Mesothelial cell of epicardium (in vitro differentiated cells): ENCODE measurements at places on chromosomes 1 and 21. TPM values are rescaled to one million over a fixed set of nuclear protein-coding genes. Genes with fewer than 3 reads are reported as not detected.

The KCNA10 gene
- total RNA-seq = not detected in 3 replicates

The PTPN22 gene
- total RNA-seq = 0.11 TPM in 1 of 3 replicates, not detected in the others

The NCAM2 gene
- total RNA-seq = 31.3 to 34.0 TPM (median 33.8 TPM) in 3 replicates

The RHD gene
- not detected in 3 replicates for total RNA-seq

The AVPR1B gene
- not detected in 3 replicates for total RNA-seq

The CR1 gene
- 0.09 to 0.16 TPM (median 0.09 TPM) in 3 replicates for total RNA-seq

The BLZF1 gene
- total RNA-seq = 19.1 to 21.5 TPM (median 21.5 TPM) in 3 replicates

The FH gene
- total RNA-seq = 50.0 to 51.5 TPM (median 50.2 TPM) in 3 replicates

The IFI44L gene
- 86.8 to 105 TPM (median 88.6 TPM) in 3 replicates for total RNA-seq

The PFDN2 gene
- total RNA-seq = 49.7 to 53.2 TPM (median 50.8 TPM) in 3 replicates

The MATN1 gene
- total RNA-seq = 4.0 to 5.6 TPM (median 4.9 TPM) in 3 replicates

The CCDC24 gene
- 12.3 to 13.8 TPM (median 12.4 TPM) in 3 replicates for total RNA-seq
